Esophagus muscularis mucosa (tissue), 4 donors: ENCODE measurements at places on chromosomes 5 and 9. TPM values are rescaled to one million over a fixed set of nuclear protein-coding genes. Genes with fewer than 3 reads are reported as not detected.
A peak's percentile ranks its signal among the peaks of the same experiment; 100 is the strongest.

- DNase-seq: no peak
- H3K4me1 ChIP-seq: no peaks in the 10 kb centered on the region
- H3K27me3 ChIP-seq: no peaks in the 10 kb centered on the region
Observed at GRCh38 chr9:121943463-121943862, 149.6 kb downstream of the TTLL11 start.

- H3K27ac ChIP-seq: no peak overlapping the region
- DNase-seq: peak; percentile 90
- H3K36me3 ChIP-seq: no peaks in the 10 kb centered on the region
- H3K4me1 ChIP-seq: peaks cover 9% of the 10 kb centered on the region
Observed at GRCh38 chr9:119736491-119737454, 367.5 kb upstream of the BRINP1 start.

DNA sequence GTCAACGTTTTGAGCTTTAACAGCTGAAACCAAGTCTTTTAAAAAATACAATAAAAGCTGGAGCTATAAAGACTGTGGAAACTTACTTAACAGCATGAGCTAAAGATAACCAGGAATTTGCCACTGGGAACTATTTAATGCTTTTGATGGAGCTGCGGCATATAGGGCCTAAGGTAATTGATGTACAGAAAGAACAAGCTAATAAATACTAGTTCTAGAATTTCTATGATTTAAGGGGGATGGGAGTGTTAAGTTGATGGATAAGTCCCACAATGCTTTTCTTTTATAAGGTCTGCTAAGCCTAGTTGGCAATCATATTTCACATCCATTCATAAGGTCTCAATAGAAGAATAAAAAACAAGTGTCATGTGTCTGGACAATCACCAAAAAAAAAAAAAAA, 334.0 kb upstream of the DMAC1 start:
- no peaks in the 10 kb centered on the region for H3K27me3 ChIP-seq
- H3K27ac ChIP-seq: no peak overlapping the region
- H3K4me3 ChIP-seq: no peak overlapping the region
- DNase-seq: no peak

DNA sequence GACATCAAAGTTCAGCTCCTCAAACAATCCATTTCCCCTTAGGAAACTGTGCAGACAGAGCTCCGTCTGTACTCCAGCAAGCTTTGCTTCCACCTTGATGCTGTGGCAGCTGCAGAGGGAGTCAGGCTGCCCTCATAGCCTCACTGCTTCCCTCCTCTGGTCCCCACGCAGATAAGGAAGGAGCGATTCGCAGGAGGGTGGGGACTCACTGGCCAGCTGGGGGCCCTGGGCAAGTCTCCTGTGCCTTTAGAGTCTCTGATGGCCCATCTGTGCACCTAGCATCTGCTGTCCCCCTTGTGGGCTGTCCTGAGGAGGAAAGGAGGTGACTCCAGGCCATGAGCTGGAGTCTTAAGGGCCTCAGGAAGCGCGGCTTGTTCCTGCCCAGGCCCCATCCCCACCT, 121.5 kb downstream of the ENTREP1 start:
- no peak overlapping the region for H3K4me3 ChIP-seq
- H3K36me3 ChIP-seq: no peaks in the 10 kb centered on the region
- no peaks in the 10 kb centered on the region for H3K27me3 ChIP-seq
- DNase-seq: no peak

- DNase-seq: no peak
- H3K27ac ChIP-seq: no peak overlapping the region
- H3K36me3 ChIP-seq: no peaks in the 10 kb centered on the region
- no peaks in the 10 kb centered on the region for H3K27me3 ChIP-seq
- H3K4me3 ChIP-seq: no peak overlapping the region
Observed at GRCh38 chr5:7565559-7565958, 169.6 kb downstream of the ADCY2 start.

DNA sequence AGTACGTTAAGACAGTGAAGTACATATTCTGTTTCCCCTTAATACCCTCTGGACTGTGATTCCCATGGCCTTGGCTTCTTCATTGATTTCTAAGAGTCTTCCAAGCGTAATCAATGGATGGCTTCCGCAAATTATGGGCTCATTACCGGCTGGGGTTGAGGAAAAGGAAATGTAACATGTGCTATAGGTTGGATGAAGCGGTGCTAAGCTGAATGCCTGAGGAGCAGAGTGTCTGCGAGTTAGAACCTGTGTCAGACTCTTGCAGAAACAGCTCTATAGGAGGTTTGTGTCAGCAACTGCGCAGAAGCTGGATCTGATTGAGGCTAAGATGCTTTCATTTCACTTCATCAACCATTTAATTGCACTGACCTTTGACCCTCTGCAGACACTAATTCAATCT, 114.3 kb upstream of the CDH18 start:
- H3K36me3 ChIP-seq: no peaks in the 10 kb centered on the region
- H3K27me3 ChIP-seq: no peaks in the 10 kb centered on the region
- no peaks in the 10 kb centered on the region for H3K4me1 ChIP-seq
- no peak for DNase-seq
- no peak overlapping the region for H3K27ac ChIP-seq
- no peak overlapping the region for H3K4me3 ChIP-seq

DNA sequence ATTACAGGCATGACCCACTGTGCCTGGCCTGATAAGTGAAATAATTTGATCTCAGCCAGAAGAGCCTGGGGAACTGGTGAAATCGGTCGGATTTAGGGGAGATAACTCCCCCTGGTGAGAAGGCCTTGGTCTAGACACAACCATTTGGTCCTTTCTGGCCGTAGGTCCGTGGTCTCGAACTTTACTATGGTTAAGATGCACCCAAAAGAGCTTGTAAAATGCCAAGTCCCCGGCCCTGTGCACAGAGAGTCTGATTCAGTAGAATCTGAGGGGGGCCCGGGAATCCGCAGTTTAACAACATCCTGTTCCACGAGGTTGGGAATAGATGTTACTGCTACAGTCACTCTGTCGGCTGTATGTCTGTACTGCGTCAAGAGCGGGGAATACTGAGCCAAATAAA, 140.7 kb downstream of the C9orf50 start:
- H3K4me1 ChIP-seq: peaks cover 43% of the 10 kb centered on the region
- H3K27ac ChIP-seq: peak overlapping the region; percentile 100
- no peaks in the 10 kb centered on the region for H3K36me3 ChIP-seq
- no peak overlapping the region for H3K4me3 ChIP-seq
- DNase-seq: no peak

DNA sequence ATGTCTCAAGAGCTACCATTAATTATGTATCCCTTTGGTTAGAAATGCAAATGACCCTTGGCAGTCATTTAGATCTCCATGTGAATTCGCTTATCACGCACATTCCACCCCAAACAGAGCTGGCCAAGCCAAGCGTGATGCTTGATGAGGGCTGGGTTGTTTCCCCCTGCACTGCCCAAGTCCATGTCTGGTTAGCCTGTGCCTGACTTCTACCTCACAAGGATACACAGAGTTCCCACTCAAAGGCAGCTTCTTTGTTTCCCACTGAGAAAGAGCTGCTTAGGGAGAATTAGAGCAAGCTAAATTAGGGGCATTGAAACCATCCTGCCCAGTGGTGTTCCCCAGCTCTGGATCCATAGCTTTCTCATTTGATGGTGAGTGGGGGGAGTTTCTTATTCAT, 87.2 kb downstream of the FSTL4 start:
- peak; percentile 68 for DNase-seq
- no peaks in the 10 kb centered on the region for H3K4me1 ChIP-seq
- no peak overlapping the region for H3K27ac ChIP-seq
- H3K27me3 ChIP-seq: no peaks in the 10 kb centered on the region
- H3K36me3 ChIP-seq: no peaks in the 10 kb centered on the region
- H3K4me3 ChIP-seq: no peak overlapping the region

- H3K36me3 ChIP-seq: peaks cover 5% of the 10 kb centered on the region
- H3K4me1 ChIP-seq: peaks cover 37% of the 10 kb centered on the region
- H3K27me3 ChIP-seq: no peaks in the 10 kb centered on the region
- H3K27ac ChIP-seq: peak overlapping the region; percentile 79
- no peak overlapping the region for H3K4me3 ChIP-seq
Observed at GRCh38 chr5:151739395-151739794, 19.0 kb downstream of the ATOX1 start.

TLX3 gene
- total RNA-seq: not detected

GMCL2 gene
- total RNA-seq: not detected

ZNF462 gene
- total RNA-seq: 34.5 TPM

MARCHF11 gene
- total RNA-seq: not detected

C9 gene
- not detected for total RNA-seq

SAPCD2 gene
- total RNA-seq: 0.17 TPM

CXCL14 gene
- 4.0 TPM for total RNA-seq
